D721Med (cell line): ENCODE measurements at places on chromosomes 1 and 21.

GRCh38 chr1:158516966-158517365 is 37.2 kb downstream of the OR6Y1 start:
- no peak for DNase-seq

GRCh38 chr1:206419250-206419649 is 51.0 kb upstream of the IKBKE start:
- no peak for DNase-seq

DNA sequence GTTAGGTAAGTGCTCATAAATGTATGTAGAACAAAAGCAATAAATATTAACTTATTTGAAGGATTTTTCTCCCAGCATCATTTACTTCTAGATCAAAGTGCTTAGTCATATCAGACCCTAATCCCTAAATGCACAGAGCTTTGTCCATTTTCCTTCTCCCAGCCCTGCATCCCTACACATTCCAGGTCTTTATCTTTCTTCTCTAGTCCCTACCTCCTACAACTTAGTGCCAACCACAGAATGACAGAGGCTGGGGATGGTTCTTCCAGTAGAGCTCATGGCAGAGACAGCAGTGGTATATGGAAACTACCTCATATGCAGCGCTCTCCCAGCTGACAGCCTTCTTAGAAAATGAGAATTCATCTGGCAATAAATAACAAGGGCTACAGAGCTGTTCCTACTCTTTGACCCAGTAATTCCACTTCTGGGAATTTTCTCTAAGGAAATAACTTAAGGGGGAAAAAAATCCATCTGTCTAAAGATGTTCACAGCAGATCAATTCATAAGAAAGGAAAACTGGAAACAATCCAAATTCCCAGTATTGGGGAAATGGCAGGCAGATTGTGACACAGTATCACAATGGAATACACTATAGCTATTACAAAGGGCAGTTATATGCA is 62.9 kb upstream of the ROR1 start:
- no peak for DNase-seq

GRCh38 chr1:51755437-51755836 is 123.1 kb downstream of the NRDC start:
- DNase-seq, result no peak

DNA sequence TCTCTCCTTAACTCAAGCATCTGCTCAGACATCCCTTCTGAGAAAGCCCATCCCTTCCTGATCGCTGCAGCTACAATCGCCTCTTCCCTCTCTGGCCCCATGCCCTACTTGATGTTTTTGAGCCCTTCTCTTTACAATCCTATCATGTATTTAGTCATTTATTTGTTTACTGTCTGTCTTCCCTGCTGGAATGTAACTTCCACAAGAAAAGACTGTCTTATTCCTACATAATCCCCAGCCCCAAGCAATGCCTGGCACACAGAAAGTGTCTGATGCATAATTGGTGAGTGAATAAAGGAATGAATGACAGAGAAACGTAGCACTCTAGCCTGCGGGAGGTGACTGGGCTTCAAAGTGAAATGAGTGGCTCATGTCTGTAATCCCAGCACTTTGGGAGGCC is 25.4 kb downstream of the ECE1 start:
- DNase-seq, result no peak

GRCh38 chr21:43315244-43316137 is 111.4 kb downstream of the SIK1 start:
- no peak for DNase-seq

DNA sequence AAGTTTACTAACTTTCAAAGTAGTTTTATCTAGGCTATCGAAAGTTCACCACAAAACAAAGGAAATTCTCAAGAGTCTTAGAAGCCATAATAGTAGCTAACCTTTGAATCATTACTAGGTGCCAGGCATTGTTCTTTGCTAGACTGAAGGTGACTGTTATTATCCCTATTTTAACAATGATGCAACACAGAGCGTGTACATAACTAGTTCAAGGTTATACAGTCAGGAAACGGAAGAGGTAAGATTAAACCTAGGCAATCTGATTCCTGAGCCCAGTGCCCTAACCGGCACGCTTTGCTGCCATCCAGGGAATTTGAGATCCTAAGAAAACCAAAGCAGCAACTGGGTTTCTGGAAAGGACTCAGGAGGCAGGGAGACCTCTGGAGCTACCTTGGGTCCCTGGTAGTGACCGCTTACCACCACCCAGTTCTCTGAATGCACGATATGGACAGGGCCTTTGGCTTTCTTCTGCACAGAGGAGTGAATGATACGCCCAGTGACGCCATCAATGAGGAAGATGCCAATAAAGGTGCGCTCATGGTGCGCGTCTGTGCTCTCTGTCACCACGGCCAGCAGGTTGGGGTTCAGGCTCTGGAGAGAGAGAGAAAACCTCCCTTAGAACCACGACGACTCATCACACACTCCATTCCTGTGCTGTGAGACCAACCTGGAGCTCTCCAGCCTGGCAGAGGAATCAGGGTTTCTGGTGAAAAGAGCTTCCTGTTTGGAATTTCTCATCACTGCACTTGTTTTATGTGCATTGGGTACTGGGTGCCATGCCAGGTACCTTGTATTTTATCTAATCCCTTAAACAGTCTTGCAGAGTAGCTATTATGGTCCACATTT is 13.1 kb upstream of the UBR4 start:
- DNase-seq, result no peak

DNA sequence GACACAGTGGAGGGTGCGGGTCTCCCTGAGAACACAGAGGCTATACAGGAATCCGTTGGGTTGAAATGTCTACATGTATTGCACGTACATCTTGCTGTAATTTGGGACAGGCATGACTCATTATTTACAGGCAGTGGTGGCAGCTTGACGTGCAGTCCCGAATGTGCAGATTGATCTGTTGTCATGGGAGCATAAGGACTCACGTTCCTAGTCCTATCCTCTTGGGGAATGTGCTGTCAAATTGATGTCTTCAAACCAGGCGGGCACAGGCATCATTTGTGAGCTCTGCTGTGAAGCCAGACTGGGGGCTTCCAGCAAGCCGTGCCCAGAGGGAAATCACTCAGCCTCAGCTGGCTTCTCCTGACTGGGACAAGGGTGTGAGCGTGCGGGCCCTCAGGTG is 40.5 kb downstream of the S100B start:
- peak; percentile 4 for DNase-seq

DNA sequence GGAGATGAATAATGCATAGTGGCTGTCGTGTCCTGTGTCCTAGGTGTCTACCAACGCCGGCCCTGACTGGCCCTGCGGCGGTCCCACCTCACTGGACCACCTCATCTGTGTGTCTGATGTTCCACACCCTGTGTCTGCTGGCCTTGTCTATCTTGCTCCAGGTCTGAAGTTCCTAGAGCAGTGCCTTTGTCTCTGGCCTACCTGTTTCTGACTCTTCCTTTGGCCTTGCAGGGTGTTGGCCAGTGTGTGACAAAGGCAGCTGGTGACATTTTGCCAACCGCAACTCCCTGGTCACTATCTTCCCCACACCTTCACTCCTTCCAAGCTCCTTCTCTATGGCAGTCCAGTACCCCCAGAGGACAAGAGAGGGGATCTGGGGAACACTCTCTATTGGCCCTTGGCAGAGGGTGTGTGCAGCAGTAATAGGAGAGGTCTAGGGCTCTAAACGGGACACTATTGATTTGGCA is 1.4 kb upstream of the AHDC1 start:
- DNase-seq, result no peak

DNA sequence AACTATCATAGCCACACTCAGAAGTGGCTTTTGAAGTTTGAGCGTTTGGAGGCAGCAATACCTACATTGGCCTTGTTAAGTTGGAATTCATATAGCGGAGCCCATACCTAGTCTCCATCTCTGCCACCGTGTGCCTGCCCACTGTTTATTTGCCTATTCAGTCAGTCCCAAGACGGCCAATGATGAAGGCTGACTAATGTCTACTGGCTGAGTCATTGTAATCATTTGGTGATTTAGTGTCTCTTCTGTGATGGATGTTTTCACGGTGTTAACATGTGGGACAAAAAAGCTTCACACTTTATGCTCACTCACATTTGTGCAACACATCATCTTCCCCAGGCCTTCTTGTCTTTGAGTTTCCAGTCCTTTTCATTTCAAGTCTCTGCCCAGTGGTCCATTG is 92.6 kb upstream of the PBX1 start:
- DNase-seq, result no peak

- DNase-seq, result no peak
Observed at GRCh38 chr1:228921481-228921880, 186.2 kb downstream of the RHOU start.

DNA sequence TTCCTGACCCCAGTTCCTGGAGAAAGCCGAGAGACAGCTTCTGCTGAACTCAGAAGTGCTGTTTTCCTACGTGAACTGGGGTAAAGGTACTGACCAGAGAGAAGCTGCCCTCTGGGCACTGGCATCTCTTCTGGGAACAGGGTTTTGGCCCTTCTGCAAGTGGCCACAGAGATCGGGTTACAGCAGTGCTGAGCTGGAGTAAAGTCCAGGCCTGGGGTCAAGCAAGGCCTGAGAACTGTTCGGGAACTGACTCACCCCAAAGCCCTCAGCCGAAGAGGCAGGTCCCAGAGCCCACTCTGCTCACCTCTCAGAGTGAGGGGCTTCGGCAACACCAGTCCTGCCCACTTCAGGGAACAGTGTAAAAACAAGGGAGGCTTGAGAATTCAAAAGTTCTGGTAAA is 177.2 kb upstream of the RUNX1 start:
- no peak for DNase-seq
